ENCODE measurements at places on chromosomes 6 and 20.

- DNase-seq: no peak
Observed at GRCh38 chr6:95636552-95637431, 59.5 kb downstream of the MANEA start.

DNA sequence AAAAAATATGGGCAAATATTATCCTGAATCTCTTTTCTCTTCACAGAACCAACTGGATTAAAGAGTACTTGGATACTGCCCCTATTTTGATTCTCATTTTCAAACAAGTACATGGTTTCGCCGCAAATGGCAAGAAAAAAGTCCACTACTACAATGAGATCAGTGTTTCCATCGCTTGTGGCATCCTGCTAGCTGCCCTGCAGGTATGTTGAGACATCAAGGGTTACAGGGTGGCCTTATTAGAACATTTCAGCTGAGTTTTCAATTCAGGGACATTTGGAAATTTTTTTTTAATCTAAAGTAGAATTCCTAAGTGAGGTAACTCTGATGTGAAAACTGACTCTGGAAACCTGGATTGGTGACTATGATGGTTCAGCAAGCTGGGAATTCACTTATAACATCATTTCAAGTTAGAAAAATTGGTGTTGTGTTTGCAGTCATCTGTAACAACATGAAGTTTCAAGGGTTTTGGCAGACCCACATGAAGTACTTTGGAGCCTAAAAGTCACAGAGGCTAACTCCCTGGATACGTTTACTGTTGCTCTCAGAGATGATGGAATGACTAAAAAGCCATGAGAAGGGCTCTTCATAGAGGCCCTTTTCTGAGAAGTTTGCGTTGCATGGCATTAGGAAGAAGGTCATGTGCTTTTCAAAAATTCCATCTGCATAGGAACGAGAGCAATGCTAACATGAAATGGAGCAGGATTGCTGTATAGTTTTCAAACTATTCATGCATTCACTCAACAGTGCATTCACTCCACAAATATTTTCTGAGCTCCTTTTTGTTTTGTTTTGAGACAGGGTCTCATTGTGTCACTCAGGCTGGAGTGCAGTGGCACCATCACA lies 25.5 kb downstream of the IYD start:
- no peak for DNase-seq

DNA sequence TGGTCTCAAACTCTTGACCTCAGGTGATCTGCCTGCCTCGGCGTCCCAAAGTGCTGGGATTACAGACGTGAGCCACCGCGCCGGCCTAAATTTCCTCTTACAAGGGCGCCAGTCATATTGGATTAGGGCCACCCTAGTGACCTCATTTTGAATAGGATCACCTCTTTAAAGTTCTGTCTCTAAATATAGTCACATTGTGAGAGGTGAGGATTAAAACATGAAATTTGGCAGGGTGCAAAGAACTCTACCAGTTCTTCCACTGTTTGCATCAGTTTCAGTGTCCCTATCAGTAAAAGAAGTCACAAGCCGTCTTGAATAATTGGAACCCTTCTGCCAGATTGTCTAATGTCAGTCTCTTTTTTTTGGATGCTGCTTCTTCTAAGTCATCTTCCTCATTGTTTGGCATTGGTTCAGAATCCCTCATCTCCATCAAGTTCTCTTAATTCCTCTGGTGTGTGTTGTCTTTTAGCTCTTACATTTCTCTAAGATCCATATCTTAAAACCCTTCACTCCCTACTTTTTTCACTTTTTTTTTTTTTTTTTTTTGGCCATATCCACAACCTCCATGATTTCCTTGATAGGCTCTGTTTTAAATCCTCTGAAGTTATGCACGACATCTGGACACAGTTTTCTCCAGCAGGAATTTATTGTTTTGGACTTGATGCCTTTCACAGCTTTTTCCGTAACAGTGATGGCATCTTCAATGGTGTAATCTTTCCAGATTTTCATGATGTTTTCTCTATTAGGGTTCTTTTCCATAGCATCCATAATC lies 56.8 kb downstream of the NCOA3 start:
- DNase-seq: no peak

DNA sequence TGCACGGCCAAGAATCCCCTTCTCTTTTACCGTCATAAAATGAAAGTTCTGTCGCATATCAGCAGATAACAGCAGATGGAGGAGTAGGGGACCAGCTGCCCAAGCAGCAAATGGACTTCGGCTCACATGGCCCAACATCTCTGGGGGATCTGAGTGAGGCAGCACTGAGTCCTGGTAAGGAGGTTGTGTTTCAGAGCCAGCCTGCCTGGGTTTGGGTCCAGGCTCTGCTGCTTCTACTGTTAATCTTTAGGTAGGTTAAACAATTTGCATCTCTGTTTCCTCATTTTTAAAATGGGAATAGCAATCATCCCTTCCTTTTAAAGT lies 193.6 kb downstream of the DOK5 start:
- DNase-seq: no peak
